ENCODE measurements at places on chromosomes 4 and X.

- no peak for DNase-seq
Observed at GRCh38 chrX:20437683-20438082, 171.0 kb upstream of the RPS6KA3 start.

- no peak for DNase-seq
Observed at GRCh38 chr4:61923179-61923578, 723.1 kb downstream of the ADGRL3 start.

GRCh38 chrX:92232182-92232581 is 453.0 kb downstream of the PCDH11X start:
- no peak for DNase-seq

DNA sequence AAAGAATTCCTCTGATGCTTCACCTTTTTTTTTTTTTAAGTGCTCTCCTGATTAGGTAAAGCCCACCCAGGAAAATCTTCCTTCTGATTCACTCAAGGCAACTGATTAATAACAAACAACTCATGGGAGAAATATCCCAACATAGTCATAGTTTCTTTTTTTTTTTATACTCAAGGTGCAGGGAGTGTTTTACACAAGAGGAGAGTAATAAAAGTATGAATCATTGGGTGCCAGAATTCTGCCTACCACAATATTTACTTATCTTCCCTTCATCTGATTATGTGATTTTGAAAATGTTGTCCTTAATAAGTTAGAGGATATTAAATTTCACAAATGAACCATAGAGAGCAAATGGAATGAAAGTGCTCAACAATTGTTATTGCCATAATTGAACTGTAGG is 329.9 kb downstream of the TECRL start:
- no peak for DNase-seq

- no peak for DNase-seq
Observed at GRCh38 chrX:102654696-102655095, 3.4 kb downstream of the GPRASP1 start.

- DNase-seq = no peak
Observed at GRCh38 chr4:171891038-171891437, 77.8 kb downstream of the GALNTL6 start.

- no peak for DNase-seq
Observed at GRCh38 chr4:39469429-39470077, 10.7 kb downstream of the LIAS start.

DNA sequence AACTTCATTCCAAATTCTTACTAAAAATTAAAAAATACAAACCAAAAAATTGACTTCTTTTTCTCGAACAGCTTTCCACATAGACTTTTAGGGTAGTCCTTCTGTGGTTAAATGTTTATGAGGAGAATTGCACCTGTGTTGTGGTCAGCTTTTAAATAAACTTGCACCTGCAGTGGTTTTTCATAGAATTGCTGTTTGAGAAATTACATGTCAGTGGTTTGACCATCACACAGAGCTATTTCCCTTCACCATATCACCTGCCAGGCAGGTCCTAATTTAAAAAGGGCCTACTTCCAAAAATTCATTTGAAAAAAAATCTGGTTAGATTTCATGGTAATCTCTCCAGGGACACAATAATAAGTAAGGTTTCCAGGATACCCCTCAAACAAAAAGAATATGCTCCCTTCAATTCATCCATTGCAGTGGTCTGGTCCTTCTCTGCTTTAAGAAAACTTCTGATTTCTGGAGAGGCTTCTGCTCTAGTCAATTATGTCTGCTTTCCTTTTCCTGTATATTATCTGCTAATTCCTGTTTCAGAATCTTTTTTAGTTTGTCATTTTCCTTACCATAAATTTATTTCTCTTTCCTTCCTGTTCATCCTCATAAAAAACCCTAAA is 9.8 kb upstream of the UTP3 start:
- DNase-seq = no peak

DNA sequence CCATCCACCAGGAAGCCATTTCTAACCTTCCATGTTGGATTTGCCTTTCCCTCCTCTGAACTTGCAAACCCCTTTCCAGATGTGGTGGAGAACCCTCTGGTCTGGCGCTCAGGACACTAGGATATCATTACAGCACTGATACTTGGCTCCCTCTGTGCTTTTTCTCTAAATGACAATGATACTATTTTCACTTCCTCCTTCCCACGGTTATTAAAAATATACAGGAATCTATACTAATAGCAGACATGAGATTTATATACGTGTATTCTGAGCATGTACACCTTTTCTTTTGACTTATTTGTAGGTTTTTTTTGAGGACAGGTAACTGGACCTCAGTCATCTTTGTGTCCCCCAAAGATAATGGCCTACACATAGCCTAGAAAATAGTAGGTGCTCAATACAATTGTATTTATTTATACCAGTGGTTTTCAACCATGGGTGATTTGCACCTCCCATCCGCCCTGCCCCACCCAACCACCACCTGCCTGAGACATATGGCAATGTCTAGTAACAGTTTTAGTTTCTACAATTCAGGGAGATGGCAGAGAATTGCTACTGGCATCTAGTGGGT is 60.4 kb upstream of the PLAC8 start:
- no peak for DNase-seq

DNA sequence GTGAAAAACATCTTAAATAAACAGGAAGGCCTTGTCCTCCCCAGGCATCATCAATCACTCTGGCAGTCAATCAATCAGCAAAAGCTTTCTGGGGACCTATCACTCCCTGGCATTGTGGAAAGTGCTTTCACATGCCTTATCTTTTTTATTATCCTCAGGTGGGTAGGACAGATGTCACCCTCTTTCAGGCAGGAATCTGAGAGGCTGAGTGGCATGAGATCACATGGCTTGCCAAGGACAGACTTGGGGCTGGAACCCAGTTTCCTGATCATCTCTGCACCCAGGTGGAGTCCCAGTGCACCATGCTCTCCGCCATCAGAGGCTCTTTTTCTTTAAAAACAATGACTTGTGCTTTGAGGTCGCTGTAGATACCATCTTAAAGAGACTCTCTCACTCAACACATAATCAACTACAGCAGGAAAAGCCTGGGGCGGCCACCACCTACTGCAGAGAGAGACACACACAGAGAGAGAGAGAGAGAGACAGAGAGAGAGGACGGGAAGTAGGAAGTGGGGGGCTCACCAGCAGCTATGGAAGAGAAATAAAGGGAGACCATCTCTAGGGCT is 282.7 kb downstream of the PTTG2 start:
- DNase-seq = no peak

- no peak for DNase-seq
Observed at GRCh38 chrX:149471397-149471796, 33.7 kb downstream of the IDS start.

DNA sequence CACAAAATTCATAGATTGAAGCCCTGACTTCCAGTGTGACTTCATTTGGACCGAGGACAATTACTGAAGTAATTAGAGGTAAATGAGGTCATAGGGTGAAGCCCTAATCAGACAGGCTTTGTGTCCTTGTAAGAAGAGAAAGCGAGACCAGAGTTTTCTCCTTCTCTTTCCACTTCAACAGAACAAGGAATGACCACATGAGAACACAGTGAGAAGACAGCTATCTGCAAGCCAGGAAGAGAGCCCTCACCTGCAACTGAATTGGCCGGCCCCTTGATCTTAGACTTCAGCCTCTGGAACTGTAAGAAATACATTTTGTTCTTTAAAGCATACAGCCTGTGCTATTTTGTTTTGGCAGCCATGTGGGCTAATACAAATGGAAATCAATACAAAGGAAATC is 67.1 kb upstream of the PRKG2 start:
- DNase-seq = no peak

DNA sequence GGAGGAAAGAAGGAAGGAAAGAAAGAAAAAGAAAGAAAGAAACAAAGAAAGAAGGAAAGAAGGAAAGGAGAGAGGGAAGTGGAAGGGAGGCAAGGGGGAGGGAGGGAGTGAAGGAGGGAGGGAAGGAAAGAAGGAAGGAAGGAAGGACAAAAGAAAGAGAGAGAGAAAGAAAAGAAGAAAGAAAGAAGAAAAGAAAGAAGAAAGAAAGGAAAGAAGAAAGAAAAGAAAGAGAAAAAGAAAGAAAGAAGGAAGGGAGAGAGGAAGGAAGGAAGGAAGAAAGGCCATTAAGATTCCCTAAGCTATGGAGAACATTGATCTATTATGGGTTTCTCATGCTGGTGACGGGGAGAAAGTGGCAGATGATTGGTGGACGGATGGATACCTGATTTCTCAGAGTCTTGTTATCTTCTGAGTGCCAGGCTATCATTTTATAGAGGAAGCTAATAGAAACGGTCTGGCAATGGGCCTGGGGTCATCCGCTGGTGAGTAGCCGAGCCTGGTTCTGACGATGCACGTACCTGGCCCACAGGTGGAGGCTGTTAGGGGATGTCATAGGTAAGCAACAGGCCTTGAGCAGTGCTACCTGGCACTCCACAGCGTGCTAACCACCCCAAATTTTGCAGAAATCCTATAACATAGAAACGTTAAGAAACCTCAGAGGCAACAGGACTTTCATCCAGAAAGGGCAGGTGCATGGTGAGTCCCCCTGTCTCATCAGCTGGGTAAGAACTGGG is 142.9 kb downstream of the SHOX start:
- DNase-seq = no peak
